ENCODE measurements at places on chromosomes 5 and 9.

- no peak for DNase-seq
These were observed 188.6 kb upstream of the ISL1 start for GRCh38 chr5:51194671-51195070.

GRCh38 chr5:16067415-16067814, 112.2 kb downstream of the MARCHF11 start:
- DNase-seq, result no peak

DNA sequence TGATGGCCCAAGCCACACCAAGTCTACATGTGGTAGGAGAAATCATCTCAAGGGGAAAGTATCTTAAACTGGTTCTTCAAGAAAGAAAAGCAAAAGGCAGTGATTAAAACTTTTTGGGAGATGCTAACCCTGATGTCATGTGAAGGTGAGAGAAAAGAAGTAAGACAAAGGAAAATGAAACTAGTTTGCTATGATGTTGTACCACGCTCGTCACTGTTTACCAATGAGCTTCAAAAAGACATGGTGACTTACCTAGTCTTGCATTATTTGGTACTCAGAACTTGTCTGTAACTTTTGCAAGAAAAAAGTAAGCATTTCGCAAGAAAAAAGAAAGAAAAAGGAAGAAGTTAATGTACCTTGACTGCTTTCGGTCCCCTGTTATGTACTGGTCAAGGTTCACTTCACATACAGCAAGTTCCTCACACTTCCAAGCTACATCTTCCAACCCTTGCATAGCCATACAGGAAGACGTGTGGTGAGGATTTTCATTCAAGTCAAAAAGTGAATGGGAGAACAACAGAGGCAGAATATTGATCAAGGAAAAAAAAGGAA, 739.3 kb downstream of the NR2F1-AS1 start:
- no peak for DNase-seq

- DNase-seq, result no peak
These were observed 77.3 kb upstream of the ITGA1 start for GRCh38 chr5:52710310-52710971.

DNA sequence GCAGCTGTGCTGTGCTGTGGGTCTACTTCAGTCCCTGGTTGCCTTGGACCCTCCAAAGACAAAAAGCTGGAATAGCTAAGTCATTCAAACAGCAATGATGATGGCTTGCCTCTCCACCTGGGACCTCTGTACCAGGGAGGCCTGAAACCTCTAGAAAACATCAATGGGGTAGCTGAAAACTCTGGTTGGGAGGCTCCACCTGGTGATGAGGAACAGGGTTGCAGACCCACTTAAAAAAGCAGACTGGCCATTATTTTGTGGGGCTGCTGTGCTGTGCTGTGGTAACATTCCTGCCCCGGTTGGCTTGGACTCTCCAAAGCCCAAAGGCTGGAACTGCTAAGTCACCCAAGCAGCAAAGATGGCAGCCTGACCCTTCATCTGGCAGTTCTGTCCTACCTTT, 839.3 kb upstream of the ARRDC3 start:
- DNase-seq, result no peak

DNA sequence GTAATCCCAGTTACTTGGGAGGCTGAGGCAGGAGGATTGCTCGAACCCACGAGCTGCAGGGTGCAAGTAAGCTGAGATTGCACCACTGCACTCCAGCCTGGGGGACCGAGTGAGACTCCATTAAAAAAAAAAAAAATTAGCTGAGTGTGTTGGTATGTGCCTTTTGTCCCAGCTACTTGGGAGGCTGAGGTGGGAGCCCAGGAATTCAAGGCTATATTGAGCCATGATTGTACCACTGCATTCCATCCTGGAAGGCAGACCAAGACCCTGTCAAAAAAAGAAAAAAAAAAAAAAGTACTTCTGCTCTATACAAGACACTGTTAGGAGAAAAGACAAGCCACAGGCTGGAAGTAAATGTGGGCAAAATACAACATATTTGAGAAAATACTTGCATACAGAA, 68.5 kb upstream of the FBXW11 start:
- DNase-seq, result no peak

GRCh38 chr9:108489567-108489966, 366.2 kb downstream of the ACTL7B start:
- DNase-seq, result no peak

GRCh38 chr9:83956436-83957247, 23.4 kb downstream of the HNRNPK start:
- DNase-seq, result peak; percentile 62

GRCh38 chr5:96058084-96058483, 96.4 kb upstream of the ELL2 start:
- no peak for DNase-seq

GRCh38 chr5:121105921-121106320, 641.8 kb downstream of the PRR16 start:
- DNase-seq, result no peak

DNA sequence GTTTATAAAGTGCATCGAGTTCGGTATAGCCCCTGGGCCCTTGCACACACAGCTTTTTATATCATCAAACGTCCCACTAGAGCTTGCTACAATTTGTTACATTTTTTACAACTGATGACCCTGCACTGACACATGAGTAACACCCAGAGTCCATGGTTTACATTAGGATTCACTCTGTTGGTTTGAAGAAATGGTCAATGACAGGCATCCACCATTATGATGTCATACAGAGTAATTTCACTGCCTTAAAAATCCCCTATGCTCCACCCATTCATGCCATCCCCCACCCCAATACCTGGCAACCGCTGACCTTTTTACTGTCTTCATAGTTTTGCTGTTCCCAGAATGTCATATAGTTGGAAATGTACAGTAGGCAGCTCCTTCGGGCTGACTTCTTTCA, 130.2 kb downstream of the MED10 start:
- DNase-seq, result no peak

- no peak for DNase-seq
These were observed 271.5 kb downstream of the CCDC171 start for GRCh38 chr9:15824310-15824709.

DNA sequence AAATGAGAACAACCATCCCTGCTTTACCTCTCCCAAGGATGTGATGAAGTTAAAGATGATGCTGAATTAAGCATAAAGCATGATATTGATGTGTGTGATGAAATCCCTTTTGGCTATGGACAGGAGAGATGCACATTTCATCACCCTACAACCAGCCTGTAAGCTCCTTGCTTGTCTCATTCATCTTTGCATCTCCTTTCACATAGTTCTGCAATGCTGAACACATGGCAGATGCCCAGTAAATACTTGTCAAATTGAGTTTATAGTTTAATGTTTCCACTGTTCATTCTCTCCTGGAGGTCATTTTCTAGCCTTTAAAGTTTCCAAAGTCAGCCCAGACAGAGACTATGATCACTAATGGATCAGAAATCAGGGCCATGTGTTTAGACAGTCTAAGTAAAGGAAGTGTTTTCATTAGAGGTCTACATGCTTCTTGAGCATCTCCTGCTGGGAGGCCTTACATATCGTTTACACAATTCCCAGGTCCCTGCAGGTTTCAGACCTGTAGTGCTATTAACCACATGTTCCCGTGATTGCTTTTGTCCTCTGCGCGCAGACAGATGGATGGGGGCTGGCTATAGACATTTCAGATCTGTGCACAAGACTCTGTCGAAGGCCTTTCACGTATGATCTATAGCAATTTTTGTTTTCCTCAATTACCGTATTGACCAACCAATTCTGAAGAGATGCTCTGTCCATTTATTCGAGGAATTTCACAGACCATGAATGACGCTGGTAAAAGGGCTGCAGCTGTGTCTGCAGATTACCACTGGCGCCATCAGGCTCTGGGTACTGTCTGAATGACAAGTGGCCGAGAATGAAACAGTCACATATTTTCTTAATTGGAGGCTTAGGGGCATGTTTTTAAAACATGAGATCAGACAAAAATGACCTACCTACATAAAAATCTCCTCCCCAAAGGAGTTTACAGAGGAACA, 49.0 kb upstream of the CKMT2 start:
- DNase-seq, result no peak

DNA sequence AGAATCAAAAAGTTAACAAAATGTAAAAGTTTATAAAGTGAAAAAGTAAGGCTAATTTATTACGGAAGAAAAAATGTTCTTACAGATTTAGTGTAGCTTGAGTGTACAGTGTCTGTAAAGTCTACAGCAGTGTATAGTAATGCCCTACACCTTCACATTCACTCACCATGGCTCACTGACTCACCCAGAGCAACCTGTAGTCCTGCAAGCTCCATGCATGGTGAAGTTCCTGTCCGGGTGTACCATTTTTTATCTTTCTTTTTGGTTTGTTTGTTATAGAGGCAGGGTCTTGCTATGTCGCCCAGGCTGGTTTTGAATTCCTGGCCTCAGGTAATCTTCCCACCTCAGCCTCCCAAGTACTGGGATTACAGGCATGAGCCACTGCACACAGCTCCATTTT, 93.6 kb downstream of the MED27 start:
- DNase-seq, result no peak

DNA sequence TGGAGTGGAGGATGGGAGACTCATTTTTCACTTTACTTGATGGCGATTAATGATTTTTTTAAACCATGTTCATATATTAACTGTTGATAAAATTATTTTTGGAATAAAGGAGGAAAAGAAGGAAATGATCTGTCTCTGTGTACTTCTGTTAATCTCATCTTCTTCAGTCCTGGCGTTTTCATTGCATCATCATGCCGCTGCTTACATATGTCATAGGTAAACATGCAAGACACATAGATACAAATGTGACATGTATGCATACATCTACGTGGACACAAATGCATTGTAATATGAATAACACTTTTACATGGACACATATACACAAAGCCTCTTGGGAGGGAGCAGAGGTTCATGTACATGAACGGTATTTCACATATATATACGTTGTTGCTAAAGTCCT, 10.0 kb downstream of the TMEM174 start:
- DNase-seq, result no peak

GRCh38 chr5:40499007-40499406, 180.7 kb upstream of the PTGER4 start:
- no peak for DNase-seq

GRCh38 chr5:14174230-14174636, 31.1 kb downstream of the TRIO start:
- DNase-seq, result no peak

GRCh38 chr9:108934323-108934893, at the start of gene ABITRAM:
Gene ABITRAM, plus strand, starts transcription at chr9:108934400. Its CDS starts 87 bp downstream, at chr9:108934487.
- peak; percentile 62 for DNase-seq

DNA sequence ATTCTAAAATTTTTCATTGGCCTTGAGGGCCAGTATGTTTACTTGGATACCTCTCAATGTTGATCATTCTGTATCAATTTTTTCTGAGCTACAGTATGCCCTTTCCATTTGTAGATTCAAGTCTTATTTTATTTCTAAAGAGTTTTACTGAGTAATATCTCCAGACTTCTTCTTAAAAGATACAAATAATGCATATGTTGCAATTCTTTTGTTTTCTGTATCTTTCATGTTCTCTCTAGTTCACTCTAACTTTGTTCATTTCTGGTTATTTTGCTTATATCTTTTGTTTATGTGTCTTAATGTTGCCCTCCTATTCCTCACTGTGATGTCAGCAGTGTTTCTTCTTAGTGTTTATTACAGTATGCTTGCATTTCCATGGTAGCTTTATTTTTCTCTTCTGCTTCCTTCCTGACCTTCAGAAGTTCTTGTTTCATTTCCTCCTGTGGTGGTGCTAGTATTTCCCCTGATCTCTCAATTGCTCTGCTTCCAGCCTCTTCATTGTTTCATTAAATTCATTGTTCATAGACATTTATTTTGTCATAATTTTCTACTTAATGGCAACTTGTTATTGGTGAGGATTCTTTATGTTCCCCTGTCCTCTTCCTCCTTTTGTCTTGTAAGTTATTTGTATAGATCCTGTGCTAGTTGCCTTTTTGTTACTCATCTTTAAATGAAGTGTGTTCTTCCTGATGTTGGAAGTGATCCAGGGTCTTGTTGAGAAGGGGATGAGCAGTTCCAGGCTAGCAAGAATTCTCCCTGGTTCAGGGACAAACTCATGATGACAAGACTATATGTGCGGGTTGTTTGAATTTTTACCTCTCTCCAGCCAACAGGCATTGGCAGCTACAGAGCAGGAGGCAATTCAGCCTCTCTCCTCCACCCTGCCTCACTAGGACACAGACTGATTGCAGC, 160.8 kb downstream of the DEPDC1B start:
- DNase-seq, result no peak

GRCh38 chr5:173498286-173498685, 118.2 kb downstream of the BOD1 start:
- DNase-seq, result no peak

- DNase-seq, result no peak
These were observed 246.2 kb downstream of the MAN2A1 start for GRCh38 chr5:109935833-109936490.

DNA sequence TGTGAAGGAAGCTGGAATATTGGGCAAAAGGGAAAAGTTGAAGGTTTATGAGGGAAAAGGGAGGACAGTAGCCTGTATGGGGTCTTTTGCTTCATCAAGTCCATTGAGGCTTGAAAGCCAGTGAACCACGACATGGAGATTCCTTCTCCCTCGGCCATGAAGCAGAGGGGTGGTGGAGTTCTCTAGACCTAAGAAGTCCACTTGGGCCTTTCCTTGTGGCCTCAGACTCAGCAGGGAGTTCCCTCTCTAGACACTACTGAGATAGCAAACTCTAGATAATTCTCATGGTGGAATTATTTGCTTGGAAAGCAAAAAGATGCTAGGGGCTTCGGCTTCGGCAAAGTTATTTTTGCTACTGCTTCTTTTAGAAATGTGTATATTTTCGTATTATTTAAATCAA, 78.5 kb downstream of the FOXD1 start:
- DNase-seq, result no peak

GRCh38 chr5:143893638-143894037, 81.7 kb downstream of the HMHB1 start:
- DNase-seq, result no peak

DNA sequence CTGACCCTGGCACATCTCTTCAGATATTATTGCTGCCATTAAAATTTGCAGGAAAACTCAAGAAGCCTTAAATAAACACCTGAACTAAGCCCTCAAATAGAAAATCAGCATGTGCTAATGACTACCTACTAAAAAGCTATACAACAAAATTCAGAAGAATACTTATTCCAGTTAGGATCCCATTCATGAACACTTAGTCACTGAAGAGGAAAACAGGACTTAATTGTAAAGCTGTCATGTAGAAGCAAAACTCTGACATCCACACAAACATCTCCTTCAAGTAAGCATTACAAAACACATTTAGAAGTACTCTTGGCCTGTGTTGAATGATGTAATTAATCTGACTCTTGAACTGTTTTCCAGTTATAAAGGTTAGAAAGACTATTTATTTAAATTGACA, 19.9 kb downstream of the ELL2 start:
- DNase-seq, result no peak

DNA sequence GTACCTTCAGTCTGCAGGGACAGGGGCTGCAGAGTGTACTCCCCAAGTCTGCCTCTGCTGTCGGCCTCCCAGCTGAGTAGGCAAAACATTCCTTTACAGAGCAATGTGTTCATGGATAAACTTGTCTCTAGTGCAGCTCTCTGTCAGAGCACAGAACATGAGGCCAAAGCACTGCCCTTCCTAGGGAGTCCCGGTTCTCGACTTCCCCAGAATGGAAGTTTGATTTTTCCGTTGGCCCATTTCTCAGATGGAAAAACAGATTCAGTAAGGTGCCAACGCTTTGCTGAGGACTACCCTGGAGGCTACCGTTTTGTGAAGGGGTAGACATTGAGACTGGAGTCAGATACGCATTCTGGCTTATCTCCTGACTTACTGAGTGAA, 422 bp upstream of the TRIM32 start:
- no peak for DNase-seq

- DNase-seq, result no peak
These were observed 253.9 kb downstream of the SH3GL2 start for GRCh38 chr9:17832812-17833211.
